ENCODE measurements at places on chromosomes 2 and 18. TPM values are rescaled to one million over a fixed set of nuclear protein-coding genes. Genes with fewer than 3 reads are reported as not detected.

Gene AMER3
- total RNA-seq, result not detected

Gene UGT1A4
- total RNA-seq, result not detected

- no peak for DNase-seq
- H3K4me1 ChIP-seq, result no peaks in the 10 kb centered on the region
- H3K36me3 ChIP-seq, result no peaks in the 10 kb centered on the region
Measured at GRCh38 chr18:13294309-13294708, 75.7 kb downstream of the LDLRAD4 start.

GRCh38 chr2:231046916-231047273, 9.6 kb downstream of the C2orf72 start:
- H3K27ac ChIP-seq, result no peak overlapping the region
- H3K4me1 ChIP-seq, result no peaks in the 10 kb centered on the region
- no peak for DNase-seq
- no peaks in the 10 kb centered on the region for H3K36me3 ChIP-seq
- H3K4me3 ChIP-seq, result no peak overlapping the region

- DNase-seq, result no peak
- H3K4me1 ChIP-seq, result 0 out of 3 replicates have a peak, but pooled peaks cover 2% of the 10 kb centered on the region
- H3K36me3 ChIP-seq, result peaks cover 88% of the 10 kb centered on the region
- H3K27ac ChIP-seq, result no peak overlapping the region
- no peaks in the 10 kb centered on the region for H3K27me3 ChIP-seq
Measured at GRCh38 chr2:32474381-32474780, 117.6 kb downstream of the BIRC6 start.

DNA sequence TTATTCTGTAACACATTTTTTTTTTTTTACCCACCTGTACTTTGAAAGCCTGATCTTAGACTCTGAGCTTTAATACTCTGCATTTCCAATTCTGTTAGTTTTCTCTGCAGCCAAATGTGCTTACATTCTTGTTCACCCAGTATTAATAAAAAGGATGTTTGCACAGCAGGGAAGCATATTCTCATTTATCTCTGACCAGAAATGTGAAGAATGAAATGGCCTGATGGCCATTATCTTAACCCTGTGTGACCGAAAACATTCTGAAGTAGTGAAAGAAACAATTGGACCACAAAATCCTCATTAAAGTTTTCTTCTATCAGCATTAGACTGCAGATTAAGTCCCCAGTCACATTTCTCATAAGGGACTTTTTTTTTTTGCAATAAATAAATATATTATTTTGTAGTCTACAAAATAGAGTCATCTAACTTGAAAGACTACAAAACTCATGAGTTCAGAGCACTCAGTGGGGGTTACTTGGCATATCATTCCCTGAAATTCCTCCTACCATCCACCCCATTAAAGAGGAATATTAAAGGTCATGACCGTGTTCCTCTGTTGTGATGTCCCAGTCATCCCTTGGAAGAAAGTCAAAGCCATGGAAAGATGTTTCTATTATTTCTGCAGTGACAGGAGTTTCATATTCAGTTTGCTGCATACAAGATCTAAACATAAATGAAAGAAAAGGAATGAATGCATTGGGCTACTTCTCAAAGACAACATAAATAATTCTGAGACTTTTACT, 364.4 kb downstream of the RND3 start:
- H3K27me3 ChIP-seq, result no peaks in the 10 kb centered on the region
- no peak overlapping the region for H3K4me3 ChIP-seq
- DNase-seq, result no peak
- H3K4me1 ChIP-seq, result no peaks in the 10 kb centered on the region
- no peak overlapping the region for H3K27ac ChIP-seq

DNA sequence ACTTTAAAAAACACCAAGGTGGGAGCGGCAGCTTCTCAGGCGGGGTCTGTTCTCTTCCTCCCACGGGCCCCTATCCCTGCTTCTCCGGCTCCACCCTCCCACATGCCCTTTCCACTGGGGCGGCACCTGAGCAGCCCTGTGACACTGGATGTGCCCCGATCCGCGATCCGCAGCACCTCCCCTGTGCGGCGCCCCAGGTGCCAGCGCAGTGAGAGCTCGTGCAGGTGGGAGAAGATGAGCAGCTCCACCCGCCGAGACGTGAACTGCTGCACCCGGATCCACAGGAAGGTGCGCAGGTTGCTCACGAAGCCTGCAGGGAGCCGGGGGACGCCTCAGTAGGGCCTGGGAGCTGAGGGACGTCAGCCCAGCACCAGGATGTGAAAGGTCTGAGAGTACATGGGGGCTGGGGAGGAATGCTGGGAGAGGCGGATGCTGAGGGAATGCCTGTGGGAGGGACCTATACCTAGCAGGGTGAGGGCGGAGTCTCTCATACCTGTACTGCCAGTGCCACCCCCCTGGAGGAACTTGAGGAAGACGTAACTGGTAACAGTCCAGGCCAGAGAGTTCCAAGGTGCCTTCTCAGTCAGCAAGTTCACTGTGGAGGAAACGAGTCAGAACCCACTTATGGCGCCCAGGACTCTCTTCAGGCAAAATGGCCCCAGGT, 2.8 kb downstream of the ABCB6 start:
- H3K36me3 ChIP-seq, result peaks cover 69% of the 10 kb centered on the region
- no peak for DNase-seq
- H3K27ac ChIP-seq, result no peak overlapping the region
- H3K4me1 ChIP-seq, result peaks cover 13% of the 10 kb centered on the region
- no peak overlapping the region for H3K4me3 ChIP-seq
- no peaks in the 10 kb centered on the region for H3K27me3 ChIP-seq

Gene RPE
- total RNA-seq, result 47.7 TPM

Gene ATOH8
- total RNA-seq, result not detected

GRCh38 chr2:174198846-174199564, 49.3 kb downstream of the OLA1 start:
- no peak for DNase-seq
- no peak overlapping the region for H3K4me3 ChIP-seq
- no peaks in the 10 kb centered on the region for H3K4me1 ChIP-seq
- H3K36me3 ChIP-seq, result peaks cover 24% of the 10 kb centered on the region
- no peak overlapping the region for H3K27ac ChIP-seq
- H3K27me3 ChIP-seq, result no peaks in the 10 kb centered on the region

DNA sequence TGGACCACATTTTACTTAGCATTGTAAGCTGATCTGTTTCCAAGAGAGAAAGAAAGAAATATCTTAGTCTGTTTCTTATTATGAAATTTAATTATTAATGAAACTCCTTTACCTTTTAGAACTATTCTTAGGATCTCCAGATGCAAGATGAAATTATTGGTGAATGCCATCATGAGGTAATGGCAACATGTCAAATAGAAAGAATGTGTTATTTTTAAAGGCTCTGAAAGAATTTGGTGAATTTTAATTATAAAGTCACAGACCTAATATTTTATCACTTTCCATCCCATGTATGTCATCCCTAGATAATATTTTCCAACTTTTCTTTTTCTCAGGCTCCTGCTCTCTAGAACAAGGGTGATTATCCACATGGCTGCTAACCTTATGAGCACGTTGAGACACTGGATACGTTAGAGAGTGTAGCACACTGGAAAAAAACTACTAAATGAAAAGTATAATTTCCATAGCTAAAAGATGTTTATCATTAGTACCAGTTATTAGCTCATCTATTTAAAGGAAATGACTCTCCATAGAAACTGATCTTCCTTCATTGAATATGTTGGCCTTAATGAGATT, 95.2 kb upstream of the SCG2 start:
- H3K36me3 ChIP-seq, result no peaks in the 10 kb centered on the region
- no peak overlapping the region for H3K27ac ChIP-seq
- H3K4me3 ChIP-seq, result no peak overlapping the region
- no peaks in the 10 kb centered on the region for H3K4me1 ChIP-seq

GRCh38 chr18:58231930-58232329, 187.9 kb downstream of the NEDD4L start:
- no peak overlapping the region for H3K27ac ChIP-seq
- peak; percentile 53 for DNase-seq
- H3K4me3 ChIP-seq, result no peak overlapping the region
- H3K4me1 ChIP-seq, result no peaks in the 10 kb centered on the region
- H3K36me3 ChIP-seq, result peaks cover 3% of the 10 kb centered on the region

Gene LBX2
- 6.2 TPM for total RNA-seq

Gene SLC35F6
- 37.4 TPM for total RNA-seq

Gene IL36RN
- total RNA-seq, result not detected

Gene LINC00305
- total RNA-seq, result not detected

DNA sequence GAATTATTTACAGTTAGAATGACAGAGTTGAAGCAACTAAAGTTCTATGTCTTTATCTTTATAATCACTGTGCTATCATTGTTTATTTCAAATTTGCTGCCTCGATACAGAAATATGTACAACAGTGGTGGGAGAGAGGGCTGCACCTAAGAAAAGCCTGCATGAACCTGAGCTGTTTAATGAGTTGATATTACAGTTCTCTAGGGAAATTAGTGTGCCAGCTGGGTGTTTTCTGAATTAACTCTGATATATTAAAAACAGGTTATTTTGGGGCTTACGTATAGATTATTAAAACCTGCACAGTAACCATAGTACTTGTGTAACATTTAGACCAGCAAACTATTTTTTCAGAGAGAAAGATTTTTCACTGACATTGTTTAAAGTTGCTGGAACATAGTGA, 750.5 kb upstream of the DDX18 start:
- no peaks in the 10 kb centered on the region for H3K36me3 ChIP-seq
- no peak overlapping the region for H3K27ac ChIP-seq
- no peaks in the 10 kb centered on the region for H3K4me1 ChIP-seq
- H3K4me3 ChIP-seq, result no peak overlapping the region
- H3K27me3 ChIP-seq, result no peaks in the 10 kb centered on the region

Gene SLC4A5
- not detected for total RNA-seq

Gene TMEM163
- 0.11 TPM for total RNA-seq

- H3K27ac ChIP-seq, result no peak overlapping the region
- H3K36me3 ChIP-seq, result no peaks in the 10 kb centered on the region
- peaks cover 28% of the 10 kb centered on the region for H3K27me3 ChIP-seq
- H3K4me1 ChIP-seq, result peaks cover 23% of the 10 kb centered on the region
Measured at GRCh38 chr2:60549238-60549927, 4.1 kb downstream of the BCL11A start.

DNA sequence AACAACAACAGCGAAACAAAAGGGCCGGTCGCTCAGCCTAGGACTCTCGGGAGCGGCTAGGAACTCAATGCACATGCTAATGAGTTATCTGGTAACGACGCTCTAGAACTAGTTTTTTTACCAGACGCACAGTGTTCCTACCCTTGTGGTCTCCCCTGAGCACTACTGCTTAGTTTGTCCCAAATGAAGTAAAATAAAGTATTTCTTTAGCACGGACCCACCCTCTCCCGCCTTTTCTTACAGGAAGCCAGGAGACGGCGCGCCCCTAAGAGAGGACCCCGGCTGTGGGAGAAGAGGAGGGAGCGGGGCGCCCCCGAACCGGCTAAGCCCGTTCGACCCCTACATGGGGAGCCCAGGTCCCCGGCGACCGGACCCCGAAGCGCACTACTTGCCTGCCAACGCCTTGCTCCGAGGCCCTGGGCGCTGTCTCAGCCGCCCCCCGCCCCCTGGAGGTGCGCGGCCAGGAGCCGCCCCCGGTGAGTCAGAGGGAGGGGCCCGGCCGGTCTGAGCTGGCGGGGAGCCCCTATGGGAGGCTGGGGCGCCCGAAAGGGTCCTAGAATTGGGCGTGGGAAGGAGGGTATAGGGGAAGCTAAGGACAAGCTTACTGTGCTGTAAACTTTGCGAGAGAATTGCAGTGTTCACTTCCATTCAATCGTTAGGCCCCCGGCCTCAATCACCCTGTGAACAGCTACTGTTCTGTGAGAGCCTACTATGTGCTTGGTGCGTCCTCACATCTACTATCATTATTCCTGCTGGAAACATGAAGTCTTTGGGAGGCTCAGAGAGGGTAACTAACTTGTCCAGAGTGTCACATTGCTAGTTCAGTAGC, 3.6 kb upstream of the CAPG start:
- no peaks in the 10 kb centered on the region for H3K36me3 ChIP-seq
- H3K4me3 ChIP-seq, result peak overlapping the region; percentile 36
- H3K27me3 ChIP-seq, result no peaks in the 10 kb centered on the region
- peak overlapping the region; percentile 68 for H3K27ac ChIP-seq

GRCh38 chr2:37576831-37577230, 94.6 kb downstream of the CDC42EP3 start:
- H3K27me3 ChIP-seq, result no peaks in the 10 kb centered on the region
- peaks cover 3% of the 10 kb centered on the region for H3K4me1 ChIP-seq
- no peak overlapping the region for H3K27ac ChIP-seq
- no peak overlapping the region for H3K4me3 ChIP-seq

Gene CLHC1
- 8.6 TPM for total RNA-seq

- no peaks in the 10 kb centered on the region for H3K36me3 ChIP-seq
- no peak overlapping the region for H3K27ac ChIP-seq
- H3K4me1 ChIP-seq, result no peaks in the 10 kb centered on the region
- no peak for DNase-seq
Measured at GRCh38 chr2:160301420-160301819, 101.3 kb upstream of the ITGB6 start.

DNA sequence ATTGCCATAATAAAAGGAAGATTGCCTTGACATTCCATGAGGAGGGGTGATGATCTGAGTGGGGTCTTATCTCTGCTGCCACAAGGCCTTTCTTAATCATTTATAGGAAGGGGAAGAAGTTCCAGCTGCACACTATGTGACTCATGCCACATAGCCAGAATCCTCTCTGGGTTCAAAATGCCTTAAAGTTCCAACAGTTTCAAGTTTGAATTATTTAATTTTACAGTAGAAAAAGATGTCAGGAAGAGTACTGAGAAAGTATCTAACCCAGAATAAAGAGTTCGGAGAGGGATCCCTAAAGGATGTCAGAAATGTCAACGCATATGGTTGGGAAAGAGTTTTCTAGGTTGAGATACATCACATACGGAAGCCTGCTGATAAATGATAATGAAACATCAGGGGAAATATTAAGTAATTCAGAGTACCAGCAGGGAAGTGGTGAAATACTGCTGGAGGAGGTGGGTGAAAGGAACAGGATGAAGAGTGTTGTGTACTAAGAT, 999.9 kb downstream of the TSN start:
- no peaks in the 10 kb centered on the region for H3K36me3 ChIP-seq
- H3K27me3 ChIP-seq, result no peaks in the 10 kb centered on the region
- no peak overlapping the region for H3K27ac ChIP-seq
- DNase-seq, result no peak
- H3K4me3 ChIP-seq, result no peak overlapping the region

Gene LRP2
- total RNA-seq, result 0.13 TPM

DNA sequence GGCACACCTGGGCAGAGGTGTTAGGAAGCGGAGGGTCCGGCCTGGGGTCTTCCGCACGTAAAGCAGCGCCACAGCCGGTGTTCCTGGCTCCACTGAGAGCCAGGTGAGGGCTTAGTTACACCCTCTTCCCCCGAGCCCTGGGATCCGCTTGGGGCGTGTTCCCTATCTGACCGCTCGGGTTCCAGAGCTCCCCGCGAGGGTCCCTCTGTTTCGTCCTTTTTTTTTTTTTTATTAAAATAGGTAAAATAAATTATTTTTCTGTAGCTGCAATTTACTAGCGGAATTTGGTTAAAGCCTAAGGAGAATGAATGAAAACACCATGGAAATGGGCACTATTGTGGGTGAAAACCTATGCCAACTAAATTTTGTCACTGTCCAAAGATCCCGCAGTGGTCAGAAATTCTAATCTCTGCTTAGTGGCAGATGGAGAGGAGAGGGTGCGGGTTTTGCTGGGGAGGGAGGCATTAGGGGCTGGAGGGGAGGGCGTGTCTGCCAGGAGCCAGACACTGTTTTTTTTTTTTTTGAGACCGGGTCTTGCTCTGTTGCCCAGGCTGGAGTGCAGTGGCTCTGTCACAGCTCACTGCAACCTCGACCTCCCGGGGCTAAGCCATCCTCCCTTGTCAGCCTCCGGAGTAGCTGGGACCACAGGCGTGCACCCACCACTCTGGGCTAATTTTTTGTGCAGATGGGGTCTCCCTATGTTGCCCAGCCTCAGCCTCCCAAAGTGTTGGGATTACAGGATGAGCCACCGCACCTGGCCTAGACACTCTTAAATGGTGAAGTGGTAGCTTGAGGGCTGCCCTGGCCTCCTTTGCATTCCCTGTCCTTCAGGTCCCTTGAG, 834 bp downstream of the PDCL3 start:
- H3K27me3 ChIP-seq, result no peaks in the 10 kb centered on the region
- DNase-seq, result peak; percentile 41
- peaks cover 15% of the 10 kb centered on the region for H3K4me1 ChIP-seq
- H3K4me3 ChIP-seq, result peak overlapping the region; percentile 65
- H3K27ac ChIP-seq, result peak overlapping the region; percentile 89
- peaks cover 18% of the 10 kb centered on the region for H3K36me3 ChIP-seq

Data from K562 (cell line).